ENCODE measurements at places on chromosomes 4 and X. TPM values are rescaled to one million over a fixed set of nuclear protein-coding genes. Genes with fewer than 3 reads are reported as not detected.

GRCh38 chrX:87813566-87813965 lies 296.0 kb downstream of the KLHL4 start:
- H3K27me3 ChIP-seq, result no peaks in the 10 kb centered on the region
- no peaks in the 10 kb centered on the region for H3K4me1 ChIP-seq
- no peak for DNase-seq
- H3K27ac ChIP-seq, result no peak overlapping the region
- no peak overlapping the region for H3K4me3 ChIP-seq

- no peak overlapping the region for H3K4me3 ChIP-seq
- no peak overlapping the region for H3K27ac ChIP-seq
- H3K27me3 ChIP-seq, result no peaks in the 10 kb centered on the region
- no peaks in the 10 kb centered on the region for H3K36me3 ChIP-seq
- no peaks in the 10 kb centered on the region for H3K4me1 ChIP-seq
- DNase-seq, result no peak
Measured at GRCh38 chr4:31998807-31999206, 1278.6 kb downstream of the PCDH7 start.

- no peak for DNase-seq
- H3K36me3 ChIP-seq, result no peaks in the 10 kb centered on the region
- no peak overlapping the region for H3K4me3 ChIP-seq
- no peaks in the 10 kb centered on the region for H3K27me3 ChIP-seq
- no peaks in the 10 kb centered on the region for H3K4me1 ChIP-seq
- no peak overlapping the region for H3K27ac ChIP-seq
Measured at GRCh38 chrX:100695991-100696390, 35.9 kb downstream of the SYTL4 start.

Gene GRK4
- 4.2 TPM for total RNA-seq

Measured in suprapubic skin (tissue), 4 donors.